ENCODE measurements at places on chromosomes 3 and 15.
A peak's percentile ranks its signal among the peaks of the same experiment; 100 is the strongest.

- DNase-seq, result no peak
These were observed 247.6 kb upstream of the SOX2 start for GRCh38 chr3:181464033-181464694.

DNA sequence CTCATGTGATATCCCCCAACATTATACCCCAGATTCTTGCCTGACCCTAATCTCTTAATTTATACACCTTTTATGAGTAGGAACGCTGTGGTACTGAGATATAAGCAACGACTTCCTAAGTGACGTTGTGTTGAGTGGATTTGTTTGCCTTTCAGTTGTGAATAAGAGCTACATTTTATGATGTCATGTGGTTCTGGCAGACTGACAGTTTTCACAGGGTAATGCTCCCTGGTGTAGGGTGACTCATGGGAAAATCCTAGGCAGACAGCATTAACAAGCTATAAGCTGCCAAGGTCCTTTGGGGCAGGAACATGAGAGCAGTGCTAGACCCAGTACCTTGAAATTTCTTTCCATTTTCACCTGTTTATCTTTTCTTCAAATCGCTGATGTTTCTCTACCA is 11.2 kb downstream of the C3orf52 start:
- peak; percentile 99 for DNase-seq

DNA sequence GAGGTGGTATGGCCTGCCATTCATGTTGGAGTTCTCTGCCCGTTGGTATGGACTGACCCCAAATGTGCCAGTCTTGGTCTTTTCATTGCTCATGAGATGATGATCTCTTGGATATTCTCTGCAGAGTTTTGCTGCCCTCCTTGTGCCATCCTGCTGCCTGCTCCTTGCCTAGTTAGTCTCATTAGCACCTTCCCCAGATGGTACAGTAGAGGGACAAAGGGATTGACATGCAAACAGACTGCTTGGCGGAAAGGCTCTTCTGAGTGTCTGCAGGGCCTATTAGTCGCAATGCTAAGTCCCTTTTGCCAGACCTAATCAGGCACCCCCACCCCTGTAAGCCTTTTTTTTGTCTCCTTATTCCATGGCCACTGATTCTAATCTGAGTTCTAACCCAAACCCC is 90.6 kb downstream of the ARNT2 start:
- DNase-seq, result no peak

DNA sequence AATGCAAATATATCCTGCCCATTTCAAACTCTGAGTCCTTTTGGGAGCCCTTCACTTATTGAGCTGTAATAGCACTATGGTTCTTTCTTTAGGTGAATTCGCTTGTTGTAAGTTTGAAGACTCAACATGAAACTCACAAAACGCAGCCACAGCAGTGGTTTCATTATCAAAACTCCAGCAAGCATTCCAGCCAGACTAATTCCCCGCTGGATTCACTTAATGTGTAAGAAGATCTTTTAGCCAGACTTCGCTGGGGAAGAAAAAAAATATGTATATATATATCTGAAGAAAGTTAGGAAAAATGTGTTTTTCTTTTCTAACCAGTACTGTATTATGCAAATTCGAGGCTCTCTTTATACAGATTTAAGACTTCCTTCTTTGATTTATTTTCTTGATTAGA is 241.1 kb downstream of the WNT5A start:
- peak; percentile 54 for DNase-seq

GRCh38 chr3:100419406-100419805 is 18.1 kb downstream of the LNP1 start:
- DNase-seq, result no peak

GRCh38 chr3:101807888-101808287 is 28.9 kb downstream of the NXPE3 start:
- DNase-seq, result no peak

All from fibroblast of skin of scalp (primary cell).